ENCODE measurements at places on chromosomes 3 and 15. TPM values are rescaled to one million over a fixed set of nuclear protein-coding genes. Genes with fewer than 3 reads are reported as not detected.

Gene HRG
- not detected for polyA plus RNA-seq

Gene GOLGA6B
- polyA plus RNA-seq, result 0.32 TPM

Gene ISLR
- 0.44 TPM for polyA plus RNA-seq

Gene ADGRG7
- 49.4 TPM for polyA plus RNA-seq

Gene KLHL25
- polyA plus RNA-seq, result 19.3 TPM

Gene GP5
- 0.21 TPM for polyA plus RNA-seq

Gene SPATA12
- polyA plus RNA-seq, result 0.91 TPM

Gene SLC2A2
- not detected for polyA plus RNA-seq

Gene TTLL13
- polyA plus RNA-seq, result not detected

Gene CLSTN2
- polyA plus RNA-seq, result 5.9 TPM

Gene CHCHD6
- polyA plus RNA-seq, result 102 TPM

Gene GABRR3
- polyA plus RNA-seq, result not detected

Gene RBP2
- 0.26 TPM for polyA plus RNA-seq

Gene FETUB
- not detected for polyA plus RNA-seq

Gene LSAMP
- polyA plus RNA-seq, result 4.4 TPM

Gene MYL3
- 2,590 TPM for polyA plus RNA-seq

Gene SNX22
- polyA plus RNA-seq, result 0.59 TPM

Gene SPRED1
- 8.7 TPM for polyA plus RNA-seq

Gene GTF2E1
- 12.9 TPM for polyA plus RNA-seq

Gene ZBTB47
- polyA plus RNA-seq, result 4.1 TPM

Gene ADAMTS17
- polyA plus RNA-seq, result 0.09 TPM

Gene WDR72
- 10.6 TPM for polyA plus RNA-seq

Gene GHRL
- 1.4 TPM for polyA plus RNA-seq

Gene TMEM207
- polyA plus RNA-seq, result not detected

Gene ECE2
- polyA plus RNA-seq, result not detected

Gene AHSG
- polyA plus RNA-seq, result 0.59 TPM

Gene ITIH4
- 1.7 TPM for polyA plus RNA-seq

Gene RARB
- 22.4 TPM for polyA plus RNA-seq

Gene SLC28A1
- 0.41 TPM for polyA plus RNA-seq

Gene SLC25A36
- polyA plus RNA-seq, result 70.0 TPM

Gene ARHGAP11A
- 5.1 TPM for polyA plus RNA-seq

Gene PARP3
- 23.7 TPM for polyA plus RNA-seq

Gene BNC1
- polyA plus RNA-seq, result 6.4 TPM

Gene TPM1
- polyA plus RNA-seq, result 7,519 TPM

Gene LEKR1
- 2.1 TPM for polyA plus RNA-seq

Gene CKMT1B
- 6.5 TPM for polyA plus RNA-seq

Gene EFCC1
- not detected for polyA plus RNA-seq

Gene DISP2
- polyA plus RNA-seq, result not detected

Gene CGGBP1
- polyA plus RNA-seq, result 63.8 TPM

Gene MINDY2
- polyA plus RNA-seq, result 58.4 TPM

Gene DNASE1L3
- polyA plus RNA-seq, result 0.51 TPM

Gene TJP1
- 66.6 TPM for polyA plus RNA-seq

Gene BLM
- 2.6 TPM for polyA plus RNA-seq

Gene TM4SF18
- polyA plus RNA-seq, result not detected

Gene GPR160
- 2.6 TPM for polyA plus RNA-seq

Gene KLF15
- polyA plus RNA-seq, result 0.75 TPM

Gene IL12A
- not detected for polyA plus RNA-seq

Gene LYSMD4
- 24.4 TPM for polyA plus RNA-seq

Gene TOPAZ1
- polyA plus RNA-seq, result not detected

Gene A4GNT
- not detected for polyA plus RNA-seq

Gene PRRT3
- polyA plus RNA-seq, result 13.6 TPM

Gene RAB43
- 11.1 TPM for polyA plus RNA-seq

Gene TRH
- polyA plus RNA-seq, result 149 TPM

Gene RBM5
- polyA plus RNA-seq, result 172 TPM

Gene GNAT1
- polyA plus RNA-seq, result not detected

Gene PAQR9
- 1.1 TPM for polyA plus RNA-seq

Gene NEO1
- polyA plus RNA-seq, result 15.2 TPM

Gene SPINK8
- polyA plus RNA-seq, result not detected

Gene GADL1
- 15.6 TPM for polyA plus RNA-seq

Gene NPAP1
- 0.22 TPM for polyA plus RNA-seq

All from cardiac muscle cell (in vitro differentiated cells and primary cell).